ENCODE measurements at places on chromosomes 7 and 10.

DNA sequence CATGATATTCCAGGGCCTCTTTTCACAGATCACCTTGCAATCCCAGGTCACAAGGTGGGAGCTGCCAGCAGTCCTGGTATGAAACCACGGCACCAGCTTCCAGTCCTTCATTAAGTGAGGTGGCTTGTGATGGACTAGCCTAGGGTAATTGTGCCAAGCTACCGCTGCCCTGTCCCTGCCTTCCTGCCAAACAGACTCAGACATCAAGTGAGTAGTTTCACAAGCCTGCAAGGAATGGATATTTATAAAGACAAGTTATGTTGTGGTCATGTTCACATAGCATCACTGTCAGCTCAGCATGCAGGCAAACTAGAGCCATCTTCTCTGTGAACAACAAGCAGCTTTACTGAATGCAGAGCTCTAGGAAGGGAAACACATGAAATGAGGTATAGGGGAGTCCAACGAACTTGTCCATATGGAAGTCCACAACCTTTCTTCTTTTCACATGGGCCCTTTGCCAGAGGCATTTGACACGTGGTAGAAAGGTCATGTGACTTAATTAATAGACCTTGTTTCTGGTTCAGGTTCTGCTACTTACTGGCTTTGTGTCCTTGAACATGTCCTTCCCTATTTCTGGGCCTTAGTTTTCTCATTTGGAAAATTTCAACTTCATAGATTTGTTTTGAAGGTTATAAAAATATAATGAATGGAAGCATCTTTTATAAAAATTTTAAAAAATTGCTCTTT lies 1061.2 kb downstream of the KCNMA1 start:
- no peak for DNase-seq

- no peak for DNase-seq
Measured at GRCh38 chr10:13928451-13928850, 341.7 kb downstream of the PRPF18 start.

- DNase-seq, result no peak
Measured at GRCh38 chr7:78863281-78863680, 590.2 kb downstream of the MAGI2 start.

DNA sequence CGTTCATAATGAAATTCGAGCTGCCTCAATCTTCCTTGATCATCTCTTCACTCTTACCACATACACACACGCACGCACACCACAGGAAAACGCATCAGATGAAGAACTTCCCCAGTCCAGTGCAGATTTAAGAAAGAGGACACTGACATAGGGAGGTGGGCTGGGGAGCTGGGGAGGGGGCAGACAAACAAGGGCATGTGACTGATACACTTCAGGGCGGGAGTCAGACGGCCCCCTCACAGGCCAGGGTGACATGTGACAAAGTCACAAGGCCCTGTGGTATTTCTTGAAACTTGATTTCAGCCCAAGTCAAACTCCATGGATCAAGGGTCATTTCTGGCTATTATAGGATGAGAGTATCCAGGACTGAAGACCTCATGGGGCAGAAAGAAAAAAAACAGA lies 82.6 kb downstream of the KCNMA1 start:
- DNase-seq, result no peak

DNA sequence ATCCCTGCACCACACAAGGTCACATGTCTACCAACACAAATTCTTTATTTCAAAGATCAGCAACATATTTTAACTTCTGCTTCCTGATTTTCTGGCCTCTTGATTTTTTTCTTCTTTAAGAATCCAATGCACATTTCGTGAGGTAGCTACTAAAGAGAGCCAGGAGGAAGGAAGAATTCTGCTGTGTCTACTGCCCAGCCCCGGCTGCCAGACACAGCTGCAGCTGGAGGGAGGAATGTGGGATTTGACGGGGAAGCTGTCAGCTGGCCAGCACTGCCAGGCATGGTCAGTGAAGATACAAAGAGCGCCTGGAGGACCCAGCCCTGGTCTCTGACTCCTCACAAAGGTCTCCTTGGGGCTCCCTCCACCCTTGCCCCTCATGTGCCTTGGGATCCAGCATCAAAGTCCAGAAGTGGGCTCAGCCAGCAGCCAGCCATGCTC lies 6.9 kb upstream of the AOC1 start:
- no peak for DNase-seq

DNA sequence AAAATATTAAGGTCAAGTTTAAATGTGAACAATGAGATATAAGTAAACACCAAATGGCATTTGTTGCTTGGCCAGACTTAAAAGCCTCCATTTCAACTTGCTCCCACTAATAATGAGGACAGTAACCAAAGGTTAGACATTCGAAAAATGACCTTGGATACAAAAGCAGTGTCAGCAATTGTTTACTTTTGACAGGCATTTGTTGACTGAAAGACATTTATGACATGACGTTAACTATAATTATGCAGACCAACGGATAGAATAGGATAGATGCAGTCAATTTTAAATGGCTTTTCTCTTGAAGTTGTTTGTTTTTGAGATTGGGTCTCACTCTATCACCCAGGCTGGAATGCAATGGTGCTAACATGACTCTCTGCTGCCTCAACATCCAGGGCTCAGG lies 6.3 kb upstream of the WNT16 start:
- no peak for DNase-seq

DNA sequence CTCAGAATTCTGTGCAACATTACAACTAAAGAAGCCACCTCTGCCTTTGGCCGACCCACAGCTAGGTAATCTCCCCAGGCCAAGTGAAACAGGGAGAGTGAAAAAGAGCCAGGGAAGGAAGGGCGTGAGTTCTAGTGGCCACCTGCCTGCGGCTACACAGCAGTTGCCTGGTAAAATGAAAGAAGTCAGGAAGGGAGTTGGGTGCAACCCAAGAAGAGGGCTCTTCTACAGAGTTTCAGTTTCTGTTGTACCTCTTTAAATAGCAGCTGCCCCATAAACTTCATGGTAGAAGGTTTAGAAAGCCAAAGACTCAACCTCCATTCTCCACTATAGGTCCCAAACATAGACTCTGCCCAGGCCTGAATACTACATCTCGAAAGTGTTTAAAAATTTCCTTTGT lies 76.2 kb upstream of the TMEM168 start:
- DNase-seq, result no peak

GRCh38 chr10:59611048-59611447 lies 98.6 kb downstream of the SLC16A9 start:
- no peak for DNase-seq

DNA sequence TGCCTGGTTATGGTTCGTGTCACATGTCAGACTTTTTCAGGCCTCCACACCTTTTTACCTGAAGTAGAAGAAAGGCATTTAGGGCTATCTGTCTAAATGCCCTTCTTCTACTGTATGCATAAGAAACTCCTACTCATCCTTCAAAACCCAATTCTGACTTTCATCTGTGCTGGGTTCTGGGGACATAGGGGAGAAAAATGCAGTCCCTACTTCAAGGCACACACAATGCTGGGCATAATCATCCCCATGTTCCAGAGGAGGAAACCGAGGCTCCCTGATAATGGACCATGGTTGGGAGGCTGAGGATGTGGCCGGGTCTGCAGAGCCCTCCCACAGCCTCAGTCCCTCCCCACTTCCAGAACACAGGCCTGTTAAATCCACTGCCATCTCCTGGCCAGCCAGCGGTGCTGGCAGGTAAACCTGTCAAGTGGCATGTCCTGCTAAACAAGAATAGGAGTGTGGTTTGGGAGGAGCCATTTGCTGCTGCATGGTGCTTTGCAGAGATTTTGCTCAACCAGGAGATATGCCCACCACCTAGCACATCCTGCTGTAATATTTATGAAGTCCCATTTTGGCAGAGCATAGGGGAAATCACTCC lies 32.0 kb downstream of the GRID1 start:
- no peak for DNase-seq

DNA sequence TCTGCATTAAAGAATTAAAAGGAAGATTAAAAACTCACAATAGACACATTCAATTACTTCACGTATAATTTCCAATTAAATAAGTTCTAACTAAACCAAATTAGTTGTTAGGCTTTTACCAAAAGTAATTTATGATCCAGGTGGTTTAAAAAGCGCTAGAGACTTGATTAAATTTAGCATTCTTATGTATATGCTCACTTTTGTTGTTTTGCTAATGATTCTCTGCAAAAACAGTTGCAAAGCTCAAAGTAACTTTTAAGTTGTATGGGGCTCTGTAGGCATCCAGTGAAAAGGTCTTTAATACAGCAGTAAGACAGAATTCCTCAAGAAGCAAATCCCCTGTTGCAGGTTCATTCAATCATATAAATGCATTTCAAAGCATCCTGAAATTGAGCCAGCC lies 15.5 kb upstream of the PNPLA8 start:
- no peak for DNase-seq

DNA sequence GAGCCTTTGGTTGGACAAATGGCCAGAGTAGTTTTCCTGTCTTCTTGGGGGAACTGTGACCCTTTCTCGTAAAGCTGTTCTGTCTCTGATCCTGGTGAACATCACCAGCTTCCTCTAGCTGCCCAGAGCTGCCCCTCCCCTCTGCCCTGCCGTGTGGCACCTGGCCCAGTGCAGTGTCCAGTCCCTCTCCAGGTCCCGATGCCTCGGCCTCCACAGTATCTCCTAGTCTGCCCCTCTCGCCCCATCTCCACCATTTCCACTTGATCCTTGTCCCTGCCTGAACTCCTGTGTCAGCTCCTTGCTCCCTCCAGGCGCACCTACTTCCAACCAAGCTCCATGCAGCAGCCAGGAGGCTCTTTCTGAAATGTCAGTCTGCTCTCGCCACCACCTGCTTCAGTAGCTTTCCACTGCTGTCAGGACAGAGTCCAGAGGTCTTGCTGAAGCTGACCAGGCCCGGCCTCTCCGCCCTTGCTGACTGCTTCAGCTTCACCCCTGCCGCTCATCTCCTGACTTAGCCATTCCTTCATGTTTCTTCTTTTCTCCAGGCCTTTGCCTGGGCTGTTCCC lies 133.6 kb downstream of the GRK5 start:
- DNase-seq, result no peak

DNA sequence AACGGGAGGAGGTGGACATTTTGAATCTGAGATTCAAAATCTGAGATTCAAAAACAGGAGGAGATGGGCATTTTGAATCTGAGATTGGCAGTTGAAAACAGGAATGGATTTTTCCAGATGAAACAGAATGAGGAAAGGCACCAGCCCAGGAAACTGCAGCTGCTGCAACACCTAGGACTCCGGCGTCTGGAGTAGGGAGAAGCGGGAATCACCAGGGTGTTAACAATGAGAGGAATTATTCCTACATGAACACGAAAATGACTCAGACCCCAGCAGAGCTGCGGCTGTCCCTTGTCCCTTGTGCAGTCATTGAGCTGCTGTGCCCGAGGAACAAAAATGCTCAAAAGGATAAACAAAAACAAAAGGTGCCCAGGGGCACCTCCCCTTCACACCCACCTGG lies 59.9 kb upstream of the KAT6B start:
- DNase-seq, result no peak

- DNase-seq, result no peak
Measured at GRCh38 chr7:67754651-67755050, 758.0 kb downstream of the TYW1 start.

DNA sequence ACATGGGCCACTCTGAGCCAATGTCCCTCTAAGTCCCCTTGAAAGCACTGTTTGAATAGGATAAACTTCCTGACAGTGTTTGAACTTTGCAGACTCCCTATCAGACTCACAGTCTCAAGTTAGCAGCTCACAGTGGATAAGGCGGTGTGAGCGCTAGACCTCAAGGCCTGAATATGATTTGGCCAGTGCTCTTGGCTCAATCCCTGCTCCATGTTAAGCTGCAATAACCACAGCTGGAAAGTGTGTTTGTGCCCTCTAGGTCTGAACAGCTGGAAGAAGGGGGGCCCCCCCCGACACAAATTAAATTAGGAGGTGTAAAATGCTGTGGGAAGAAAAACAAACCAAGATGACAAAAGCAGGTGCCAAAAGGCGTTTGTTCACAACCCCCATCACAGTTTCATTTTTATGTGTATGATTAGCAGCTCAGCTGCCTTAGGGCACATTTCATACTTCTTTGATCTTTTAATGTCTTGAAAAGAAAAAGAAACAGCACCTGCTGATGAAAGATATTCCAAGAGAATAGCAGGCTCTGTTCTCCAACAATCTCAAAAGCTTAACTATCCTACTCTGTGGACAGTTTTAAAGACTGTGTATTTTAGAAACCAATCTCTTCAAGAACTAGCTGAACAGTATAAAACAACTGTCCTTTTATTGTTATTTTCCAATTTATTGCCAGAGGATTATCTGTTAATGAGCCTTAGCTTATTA lies 167.6 kb downstream of the SNX13 start:
- no peak for DNase-seq

- no peak for DNase-seq
Measured at GRCh38 chr7:65325793-65326432, 47.7 kb upstream of the ZNF92 start.

DNA sequence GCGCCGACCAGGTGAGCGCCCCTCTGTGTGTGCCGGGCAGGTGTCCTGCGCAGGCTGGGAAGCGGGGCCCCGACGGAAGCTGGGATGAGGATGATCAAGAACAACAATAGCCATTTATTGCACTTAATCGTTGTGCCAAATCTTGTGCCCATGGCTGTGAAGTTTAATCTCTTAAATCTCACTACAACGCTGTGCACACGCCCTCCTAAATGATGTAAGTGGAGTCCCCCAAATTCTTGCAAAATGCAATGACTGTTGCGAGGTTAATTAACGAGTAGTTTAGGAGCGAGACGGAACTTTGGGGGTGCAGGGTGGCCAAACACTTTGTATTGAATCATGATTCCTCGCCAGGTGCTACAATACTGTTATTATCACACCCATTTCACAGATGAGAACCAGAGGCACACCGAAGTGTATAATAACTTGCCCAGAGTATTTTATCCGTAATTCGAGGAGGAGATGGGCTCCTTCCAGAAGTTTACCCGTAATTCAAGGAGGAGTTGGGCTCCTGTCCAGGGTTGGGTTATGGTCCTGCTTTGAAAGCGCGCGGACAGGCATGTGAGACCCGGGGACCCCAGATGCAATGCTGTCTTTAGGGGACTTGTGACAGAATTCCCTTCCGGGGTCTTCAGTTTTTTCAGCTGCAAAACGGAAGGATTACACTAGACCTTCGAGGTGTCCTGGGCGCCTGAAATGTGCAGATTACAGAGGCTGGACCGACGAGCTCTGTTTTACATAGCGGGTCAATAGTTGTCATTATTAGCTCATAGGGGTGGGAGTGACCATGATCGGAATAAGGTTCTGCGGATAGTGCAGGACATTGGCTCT lies 1.0 kb downstream of the FFAR4 start:
- no peak for DNase-seq

GRCh38 chr10:60834401-60834800 lies 56.1 kb downstream of the CDK1 start:
- DNase-seq, result no peak

DNA sequence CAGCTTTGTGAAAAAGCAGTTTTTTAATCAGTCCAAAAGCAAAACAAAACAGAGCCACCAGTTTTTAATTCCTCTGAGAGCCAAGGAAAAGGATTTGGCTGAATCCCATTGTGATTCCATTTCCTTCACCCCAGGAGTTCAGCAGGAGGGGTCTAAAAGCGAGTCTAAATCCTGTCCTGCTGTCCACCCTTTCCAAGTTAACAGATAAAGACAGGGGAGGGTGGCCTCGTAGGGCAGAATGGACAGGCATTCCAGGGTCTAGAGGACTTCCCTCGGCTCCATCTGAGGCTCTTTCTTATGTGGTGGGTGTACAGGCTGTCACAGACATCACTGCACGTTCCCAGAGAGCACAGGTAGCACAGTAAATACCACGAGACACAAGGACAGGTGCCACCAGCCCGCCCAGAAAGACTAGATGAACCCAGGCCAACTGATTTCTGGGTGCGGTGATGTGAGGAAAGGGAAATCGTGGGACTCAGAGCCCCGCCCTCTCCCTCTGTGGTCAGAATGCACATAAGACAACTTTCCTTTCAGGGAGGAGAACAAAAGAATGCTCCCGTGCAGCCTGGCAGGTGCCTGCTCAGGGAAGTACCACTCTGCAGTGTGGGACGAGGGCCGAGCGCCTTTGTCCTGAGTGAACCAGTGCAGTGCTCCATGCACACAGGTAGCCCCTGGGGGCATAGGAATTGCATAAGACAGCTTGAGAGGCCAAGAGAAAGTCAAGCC lies 119.7 kb downstream of the ABLIM1 start:
- no peak for DNase-seq
